ENCODE measurements at places on chromosomes 6 and 20. TPM values are rescaled to one million over a fixed set of nuclear protein-coding genes. Genes with fewer than 3 reads are reported as not detected.
A peak's percentile ranks its signal among the peaks of the same experiment; 100 is the strongest.

The VNN1 gene
- not detected for total RNA-seq

DNA sequence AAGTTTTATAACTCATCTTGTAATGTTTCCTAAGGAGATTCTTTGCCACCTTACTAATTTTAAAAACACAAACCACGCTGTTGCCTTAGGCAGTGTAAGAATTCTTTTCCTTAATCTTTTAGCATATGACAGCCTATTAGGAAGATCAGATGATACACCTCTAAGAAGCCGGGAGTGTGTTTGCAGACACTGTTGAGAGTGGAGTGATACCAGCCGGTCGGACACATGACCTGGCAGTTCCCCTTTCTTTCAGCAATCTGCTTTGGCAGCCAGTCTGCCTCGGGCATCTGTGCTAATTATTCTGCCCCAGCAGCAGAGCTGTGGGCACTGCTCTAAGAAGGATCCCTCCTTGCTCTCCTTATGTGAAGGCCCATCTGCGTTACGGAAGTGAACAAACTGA, 50.9 kb downstream of the PLCB4 start:
- peak; percentile 40 for DNase-seq

The NDUFAF5 gene
- total RNA-seq: 13.1 TPM

GRCh38 chr6:13159300-13159699, 169.0 kb downstream of the TBC1D7 start:
- DNase-seq: no peak

- peak; percentile 94 for DNase-seq
Observed at GRCh38 chr6:43798688-43799444, 28.9 kb downstream of the VEGFA start.

DNA sequence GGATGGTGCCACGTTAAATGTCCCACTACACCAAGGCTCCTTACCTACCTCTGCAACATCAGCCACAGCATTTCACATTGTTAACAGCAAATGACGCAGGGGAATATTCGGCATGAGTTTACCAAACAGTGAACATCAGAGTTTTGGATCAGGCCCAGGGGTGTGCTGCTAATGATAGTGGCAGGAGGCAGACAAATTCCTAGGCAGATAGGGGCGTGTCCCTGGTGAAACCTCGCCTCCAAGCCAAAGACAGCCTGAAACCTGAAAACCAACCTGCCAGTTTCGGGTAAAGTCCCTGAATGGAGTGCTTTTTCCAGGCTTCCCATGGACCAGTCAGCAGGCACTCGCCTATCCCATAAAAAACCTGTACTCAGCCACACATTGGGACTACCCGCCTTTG, 133.6 kb downstream of the SH3BGRL2 start:
- DNase-seq: no peak

DNA sequence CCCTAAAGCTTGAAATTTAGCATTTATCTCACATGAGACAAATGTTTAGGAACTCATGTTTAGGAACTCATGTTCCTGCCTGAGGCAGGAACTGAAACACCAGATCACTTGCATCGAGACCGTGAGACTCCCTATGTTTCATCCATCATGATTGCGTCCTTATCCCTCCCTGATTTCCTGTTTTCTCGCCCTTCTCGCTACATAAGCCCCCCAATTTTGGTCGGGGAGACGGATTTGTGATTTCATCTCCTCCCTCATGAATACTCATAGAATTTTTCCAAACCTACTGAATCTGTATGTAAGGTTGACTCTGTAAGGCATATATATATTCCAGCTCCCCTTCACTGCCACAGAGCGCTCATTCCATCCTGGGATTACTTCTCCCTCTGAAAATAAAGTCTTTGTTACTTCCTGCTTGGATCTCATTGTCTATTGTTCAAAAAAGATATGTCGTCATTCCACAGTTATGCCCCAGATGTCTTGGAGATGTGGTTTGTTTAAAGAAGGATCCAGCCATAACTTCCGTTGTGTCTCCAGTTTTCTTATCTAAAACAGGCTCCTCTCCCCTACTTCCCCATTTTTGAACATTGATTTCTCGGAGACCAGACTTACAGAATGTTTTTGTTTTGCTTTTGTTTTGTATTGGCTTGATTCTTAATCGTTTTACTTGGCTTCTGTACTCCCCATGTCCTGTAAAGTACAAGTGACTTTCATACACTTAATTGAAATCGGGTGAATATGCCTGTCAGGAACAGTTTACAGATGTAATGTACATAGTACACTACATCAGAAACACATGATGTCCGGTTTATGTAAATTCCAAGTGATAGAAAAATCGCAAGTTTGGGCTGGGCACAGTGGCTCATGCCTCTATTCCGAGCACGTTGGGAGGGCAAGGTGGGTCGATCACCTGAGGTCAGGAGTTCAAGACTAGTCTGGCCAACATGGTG, 118.7 kb downstream of the HFE start:
- DNase-seq: peak; percentile 90

DNA sequence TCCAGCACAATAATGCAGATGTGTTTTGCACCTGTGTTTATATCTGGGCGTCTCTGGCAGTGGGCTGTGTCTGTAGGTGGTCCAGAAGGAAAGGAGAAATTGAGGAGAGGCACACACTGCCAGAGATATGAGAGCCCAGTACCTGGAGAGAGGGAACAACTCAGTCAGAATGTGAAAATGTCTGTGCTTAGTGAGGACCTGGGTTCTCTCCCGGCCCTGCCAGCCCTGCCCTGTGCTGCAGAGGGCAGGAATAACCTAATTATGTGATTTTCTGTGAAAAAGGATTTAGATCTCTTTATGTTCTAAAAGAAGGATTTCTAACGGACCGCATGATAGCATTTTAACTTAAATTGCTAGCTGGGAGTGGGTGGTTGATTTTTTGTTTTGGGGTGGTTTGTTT, 8.3 kb upstream of the EXOC2 start:
- no peak for DNase-seq

GRCh38 chr20:34831936-34832335, 6.5 kb upstream of the NCOA6 start:
- no peak for DNase-seq

- no peak for DNase-seq
Observed at GRCh38 chr6:98827295-98828159, 6.8 kb upstream of the POU3F2 start.

DNA sequence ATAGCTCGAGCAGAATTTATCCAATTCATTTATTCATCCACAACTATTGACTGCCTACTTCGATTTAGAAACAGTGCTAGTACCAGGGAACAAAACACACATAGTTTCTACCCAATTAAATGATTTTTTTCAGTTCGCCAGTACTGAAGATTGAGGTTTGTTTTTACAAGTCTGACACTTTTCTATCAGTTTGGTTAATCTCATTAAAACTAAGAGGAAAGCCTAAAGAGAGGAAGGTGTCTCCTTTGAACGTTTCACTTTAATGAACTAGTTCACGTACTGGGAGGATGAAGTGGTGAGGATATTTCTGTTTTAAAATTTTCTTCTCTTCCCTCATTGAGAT, 570 bp upstream of the ANKS1A start:
- peak; percentile 22 for DNase-seq

GRCh38 chr20:1918491-1919165, 23.4 kb downstream of the SIRPA start:
- no peak for DNase-seq

The MUC22 gene
- not detected for total RNA-seq

DNA sequence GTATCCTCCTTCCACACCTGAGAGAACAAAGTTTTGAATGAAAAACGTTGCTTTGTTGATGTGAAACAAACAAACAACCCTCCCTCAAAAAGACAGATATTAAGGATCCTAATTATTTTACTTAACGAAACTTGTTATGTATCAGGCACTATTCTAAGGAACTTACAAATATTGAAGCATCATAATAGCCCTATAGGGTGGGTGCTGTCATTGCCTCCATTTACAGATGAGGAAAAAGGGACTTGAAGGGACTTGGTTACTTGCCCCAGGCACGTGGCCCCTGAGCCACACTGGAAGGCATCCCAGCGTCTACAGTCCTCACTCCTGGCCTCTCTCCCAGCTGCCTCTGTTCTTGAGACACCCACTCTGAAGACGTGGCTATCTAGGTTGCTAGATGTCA, 20.2 kb upstream of the OLIG3 start:
- no peak for DNase-seq

All from Caki2 (cell line).